ENCODE measurements at places on chromosomes 1 and 21.

GRCh38 chr1:76237211-76237610, 162.7 kb downstream of the ST6GALNAC3 start:
- no peaks in the 10 kb centered on the region for H3K27me3 ChIP-seq
- H3K4me1 ChIP-seq: peaks cover 12% of the 10 kb centered on the region
- no peaks in the 10 kb centered on the region for H3K36me3 ChIP-seq
- no peak overlapping the region for H3K4me3 ChIP-seq
- DNase-seq: no peak

GRCh38 chr1:54772951-54773350, 8.6 kb upstream of the PARS2 start:
- H3K4me3 ChIP-seq: no peak overlapping the region
- no peaks in the 10 kb centered on the region for H3K36me3 ChIP-seq
- no peak for DNase-seq
- no peak overlapping the region for H3K27ac ChIP-seq
- peaks cover 10% of the 10 kb centered on the region for H3K27me3 ChIP-seq

DNA sequence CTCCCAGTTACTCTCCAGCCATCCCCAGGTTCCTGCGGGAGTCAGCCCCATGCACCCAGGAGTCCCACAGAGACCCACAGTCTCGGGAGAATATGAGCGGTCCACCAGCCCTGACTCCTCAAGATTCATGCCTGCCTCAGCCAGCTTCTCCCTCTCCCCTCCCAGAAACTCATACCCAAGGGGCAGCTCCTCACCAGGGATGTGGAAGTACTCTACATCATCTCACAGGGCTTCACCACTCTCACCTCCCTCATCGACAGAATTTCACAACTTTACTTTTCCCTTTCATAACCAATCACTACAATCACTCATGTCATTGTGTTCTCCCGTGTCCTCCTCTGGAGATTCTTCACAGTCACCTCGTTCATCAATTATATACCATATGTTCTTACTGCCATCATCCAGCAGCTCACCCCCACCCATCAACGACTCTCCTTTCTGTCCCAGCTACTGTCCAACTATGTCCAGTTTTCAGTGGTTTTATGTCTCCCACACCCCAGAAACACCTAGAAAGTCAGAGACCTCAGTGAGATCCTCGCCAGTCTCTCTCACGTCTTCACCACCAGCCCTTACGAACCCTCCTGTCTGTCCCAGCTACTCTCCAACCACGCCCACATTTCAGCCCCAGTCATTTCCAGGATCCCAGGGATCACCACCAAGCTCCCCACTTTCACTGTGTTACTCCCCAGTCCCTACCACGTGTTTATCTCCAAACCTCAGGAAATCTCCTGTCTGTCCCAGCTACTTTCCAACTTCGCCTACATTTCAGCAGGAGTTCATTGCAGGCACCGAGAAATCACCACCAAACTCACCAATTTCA, 1530.1 kb upstream of the TPTE start:
- H3K27me3 ChIP-seq: no peaks in the 10 kb centered on the region
- no peak for DNase-seq
- no peak overlapping the region for H3K4me3 ChIP-seq
- H3K27ac ChIP-seq: no peak overlapping the region
- H3K36me3 ChIP-seq: peaks cover 38% of the 10 kb centered on the region
- no peaks in the 10 kb centered on the region for H3K4me1 ChIP-seq

- no peak for DNase-seq
- no peaks in the 10 kb centered on the region for H3K36me3 ChIP-seq
- peaks cover 17% of the 10 kb centered on the region for H3K4me1 ChIP-seq
- H3K27me3 ChIP-seq: no peaks in the 10 kb centered on the region
- H3K27ac ChIP-seq: no peak overlapping the region
Observed at GRCh38 chr1:95957748-95958147, 723.7 kb downstream of the RWDD3 start.

GRCh38 chr1:109929588-109930251, 19.1 kb downstream of the CSF1 start:
- H3K36me3 ChIP-seq: no peaks in the 10 kb centered on the region
- H3K4me3 ChIP-seq: no peak overlapping the region
- H3K4me1 ChIP-seq: peaks cover 33% of the 10 kb centered on the region
- peak overlapping the region; percentile 92 for H3K27ac ChIP-seq

DNA sequence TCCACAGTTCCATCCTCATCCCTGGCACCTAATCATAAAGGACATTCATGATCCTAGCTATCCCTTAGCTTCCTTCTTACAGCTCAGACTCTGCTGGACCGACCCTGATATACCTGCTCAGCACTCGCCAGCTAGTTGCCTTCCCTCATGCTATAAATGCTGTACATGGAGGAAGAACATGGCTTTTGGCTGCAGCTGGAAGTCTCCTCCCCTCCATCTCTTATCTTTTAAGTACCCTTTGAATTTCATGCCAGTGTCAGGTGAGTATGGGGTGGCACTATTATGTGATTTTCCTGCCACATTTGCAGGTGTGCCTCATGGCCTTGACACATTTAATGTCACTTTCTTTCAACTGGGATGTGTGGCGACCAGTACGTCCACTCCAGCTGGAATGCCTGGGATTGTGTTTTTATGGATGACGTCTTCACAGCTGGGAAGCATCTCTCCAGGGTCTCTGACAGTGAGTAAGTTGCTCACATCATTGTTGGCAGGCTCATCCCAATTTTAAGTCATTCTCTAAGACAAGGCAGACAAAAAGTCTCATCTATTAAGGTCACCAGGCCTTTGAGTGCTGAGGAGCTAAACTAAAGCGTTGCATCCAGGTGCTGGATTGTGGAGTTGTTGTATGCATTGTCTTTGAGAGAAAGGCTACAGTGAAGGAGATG, 43.4 kb downstream of the RUNX1 start:
- no peak for DNase-seq
- no peak overlapping the region for H3K4me3 ChIP-seq
- no peak overlapping the region for H3K27ac ChIP-seq
- no peaks in the 10 kb centered on the region for H3K36me3 ChIP-seq

- no peak for DNase-seq
- no peaks in the 10 kb centered on the region for H3K36me3 ChIP-seq
- H3K27me3 ChIP-seq: no peaks in the 10 kb centered on the region
- H3K4me3 ChIP-seq: no peak overlapping the region
- peaks cover 10% of the 10 kb centered on the region for H3K4me1 ChIP-seq
- no peak overlapping the region for H3K27ac ChIP-seq
Observed at GRCh38 chr1:42735477-42736105, 4.4 kb downstream of the CLDN19 start.

DNA sequence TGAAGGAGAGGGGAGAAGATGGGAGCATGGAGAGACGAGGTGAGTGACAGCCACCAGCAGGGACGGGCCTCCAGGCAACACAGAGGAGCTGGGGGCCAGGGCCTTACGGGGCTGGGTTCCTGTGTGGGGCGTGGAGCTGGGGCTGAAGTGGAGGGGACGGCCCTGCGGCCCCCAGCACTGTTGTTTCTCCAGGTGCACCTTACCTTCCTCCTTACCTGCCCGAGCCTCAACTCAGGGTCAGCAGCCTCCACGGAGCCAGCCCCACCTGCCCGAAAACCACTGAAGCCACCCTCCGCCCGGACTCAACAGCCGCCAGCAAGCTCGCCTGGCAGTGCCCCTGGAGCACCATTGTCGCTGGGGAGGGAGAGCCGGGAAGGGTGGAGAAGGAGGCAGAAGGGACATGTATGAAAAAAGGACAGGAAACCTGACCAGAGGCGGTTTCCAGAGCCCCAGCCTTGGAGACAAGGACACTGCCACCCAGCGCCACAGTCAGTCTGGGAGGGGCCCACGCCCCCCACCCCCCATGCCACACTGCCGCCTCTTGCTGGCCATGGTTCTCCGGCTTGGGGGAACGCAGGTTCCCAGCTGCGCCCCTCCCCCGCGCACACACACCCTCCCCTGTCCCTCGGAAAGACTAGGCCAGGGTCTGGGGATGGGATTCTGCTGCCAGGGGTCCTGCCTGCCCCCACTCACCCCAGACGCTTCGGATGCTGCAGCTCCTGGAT, 10.6 kb downstream of the PLA2G2F start:
- H3K4me3 ChIP-seq: no peak overlapping the region
- DNase-seq: no peak
- no peak overlapping the region for H3K27ac ChIP-seq
- H3K27me3 ChIP-seq: peaks cover 7% of the 10 kb centered on the region
- H3K36me3 ChIP-seq: no peaks in the 10 kb centered on the region

GRCh38 chr21:45377325-45377709, 27.6 kb upstream of the COL18A1 start:
- H3K36me3 ChIP-seq: peaks cover 1% of the 10 kb centered on the region
- H3K27ac ChIP-seq: peak overlapping the region; percentile 20
- H3K27me3 ChIP-seq: peaks cover 7% of the 10 kb centered on the region

GRCh38 chr1:77725706-77726105, 33.9 kb downstream of the USP33 start:
- H3K27me3 ChIP-seq: no peaks in the 10 kb centered on the region
- peaks cover under 1% of the 10 kb centered on the region for H3K4me1 ChIP-seq
- peaks cover 32% of the 10 kb centered on the region for H3K36me3 ChIP-seq
- H3K27ac ChIP-seq: no peak overlapping the region
- H3K4me3 ChIP-seq: no peak overlapping the region
